ENCODE measurements at places on chromosomes 6 and 20. TPM values are rescaled to one million over a fixed set of nuclear protein-coding genes. Genes with fewer than 3 reads are reported as not detected.

Gene TPBG
- 55.4 TPM for total RNA-seq

Gene SLC17A5
- 14.9 TPM for total RNA-seq

Gene PPP1R3G
- 11.4 TPM for total RNA-seq

Gene PAQR8
- total RNA-seq: 8.6 TPM

Gene NDUFAF5
- 15.3 TPM for total RNA-seq

Gene CAGE1
- 0.22 TPM for total RNA-seq
